ENCODE measurements at places on chromosomes 2 and 18.
A peak's percentile ranks its signal among the peaks of the same experiment; 100 is the strongest.

- peak; percentile 60 for DNase-seq
Observed at GRCh38 chr2:9258953-9259399, 52.4 kb downstream of the ASAP2 start.

GRCh38 chr2:153971250-153971649 lies 99.5 kb downstream of the GALNT13 start:
- DNase-seq, result no peak

GRCh38 chr18:31041271-31042083 lies 1.1 kb downstream of the DSC3 start:
- no peak for DNase-seq

- DNase-seq, result no peak
Observed at GRCh38 chr2:144439993-144440392, 79.9 kb downstream of the ZEB2 start.

DNA sequence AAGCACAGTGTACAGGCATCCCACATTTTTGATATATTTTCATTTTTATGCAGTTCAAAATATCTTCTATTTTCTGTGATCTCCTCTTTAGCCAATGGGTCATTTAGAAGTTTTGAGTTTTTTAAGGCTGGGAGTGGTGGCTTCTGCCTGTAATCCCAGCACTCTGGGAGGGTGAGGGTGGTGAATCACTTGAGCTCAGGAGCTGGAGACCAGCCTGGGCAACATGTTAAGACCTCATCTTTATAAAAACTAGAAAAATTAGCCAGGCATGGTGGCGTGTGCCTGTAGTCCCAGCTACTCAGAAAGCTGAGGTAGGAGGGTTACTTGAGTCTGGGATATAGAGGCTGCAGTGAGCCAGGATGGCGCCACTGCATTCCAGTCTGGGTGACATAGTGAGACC lies 17.8 kb downstream of the UBR3 start:
- DNase-seq, result no peak

- DNase-seq, result no peak
Observed at GRCh38 chr2:78455586-78455985, 569.9 kb upstream of the REG3G start.

GRCh38 chr2:149360106-149360505 lies 29.7 kb downstream of the LYPD6 start:
- DNase-seq, result no peak

DNA sequence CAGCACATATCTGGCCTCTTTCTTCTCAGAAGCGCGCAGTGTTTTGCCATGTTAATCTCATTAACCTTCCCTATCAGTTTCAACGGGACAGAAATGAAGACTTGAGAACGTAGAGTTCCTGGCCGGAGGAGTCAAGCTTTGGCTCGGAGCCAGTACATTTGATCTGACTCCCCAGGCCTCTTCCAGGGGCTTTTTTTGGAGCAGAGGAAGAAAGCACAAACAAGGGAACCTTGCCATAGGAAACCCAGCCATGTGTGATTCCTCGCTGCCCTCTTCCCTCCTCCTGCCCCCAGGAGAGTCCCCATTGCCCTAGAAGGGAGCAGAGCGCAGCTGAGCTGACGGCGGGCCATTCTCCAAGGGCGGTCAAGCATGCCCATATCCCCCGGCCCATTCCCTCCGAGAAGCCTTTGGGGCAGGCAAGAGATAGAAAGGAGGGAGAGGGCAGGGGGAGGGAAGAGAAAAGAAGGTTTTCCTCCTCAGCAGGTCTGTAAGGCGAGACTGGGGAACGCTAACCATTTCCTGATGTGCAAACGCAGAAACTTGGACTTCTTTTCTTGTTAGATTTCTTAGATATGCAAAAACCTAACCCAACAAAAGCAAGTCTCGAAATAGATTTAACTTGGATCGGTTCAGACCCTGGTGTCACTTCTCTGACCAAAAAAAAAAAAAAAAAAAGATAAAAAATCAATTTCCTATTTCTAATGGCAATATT lies 63.7 kb upstream of the POU3F3 start:
- DNase-seq, result no peak

DNA sequence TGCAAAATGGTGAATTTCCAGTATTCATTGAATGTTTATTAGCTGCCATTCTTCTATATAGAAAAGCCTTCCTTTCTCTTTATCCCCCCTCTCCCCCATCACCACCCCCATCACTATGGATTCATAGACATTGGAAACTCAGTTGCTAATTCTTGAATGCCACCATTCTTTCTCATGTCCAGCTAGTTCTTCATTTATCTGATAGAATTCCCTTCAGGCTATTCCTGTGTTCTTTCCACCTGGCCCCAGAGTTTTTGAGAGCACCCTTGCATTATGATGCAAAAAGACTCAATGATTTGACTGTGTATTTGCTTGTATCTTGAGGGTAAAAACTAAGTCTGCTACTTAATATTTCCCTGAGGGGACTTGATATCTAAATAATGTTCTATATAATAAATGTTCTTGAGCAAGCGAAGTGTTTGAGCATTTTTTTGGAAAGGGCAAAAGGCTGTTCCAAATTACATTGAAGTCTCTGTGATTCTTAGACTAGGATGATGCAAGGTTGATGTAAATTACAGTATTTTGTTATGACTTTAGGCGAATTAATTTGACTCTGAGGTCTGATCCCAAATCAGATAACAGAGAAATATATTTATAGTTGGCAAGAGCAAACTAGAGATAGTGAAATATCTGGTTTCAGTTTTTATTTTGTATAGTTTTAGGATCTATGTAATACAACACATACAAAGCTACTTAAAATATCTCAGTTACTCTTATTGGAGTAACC lies 18.8 kb upstream of the SOS1 start:
- no peak for DNase-seq

DNA sequence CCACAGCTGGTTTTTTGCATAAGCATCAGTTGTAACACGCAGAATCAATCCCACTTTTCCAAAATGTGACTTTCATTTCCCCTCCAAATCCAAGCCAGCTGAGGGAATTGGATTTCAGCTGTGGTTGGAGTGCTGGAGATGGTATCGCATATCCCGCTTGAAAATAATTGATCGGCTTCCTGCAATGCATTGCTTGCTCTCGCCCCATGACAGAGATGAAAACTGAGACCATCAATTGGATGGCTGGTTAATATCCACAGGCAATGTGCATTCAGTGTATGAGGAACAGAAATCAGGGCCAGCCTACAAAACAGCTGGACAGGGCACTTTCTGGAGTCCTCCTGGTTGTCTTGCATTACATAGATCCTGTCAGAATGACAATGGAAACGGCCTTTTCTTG lies 135.3 kb downstream of the MAIP1 start:
- no peak for DNase-seq

GRCh38 chr2:118801151-118801550 lies 46.3 kb downstream of the EN1 start:
- no peak for DNase-seq

DNA sequence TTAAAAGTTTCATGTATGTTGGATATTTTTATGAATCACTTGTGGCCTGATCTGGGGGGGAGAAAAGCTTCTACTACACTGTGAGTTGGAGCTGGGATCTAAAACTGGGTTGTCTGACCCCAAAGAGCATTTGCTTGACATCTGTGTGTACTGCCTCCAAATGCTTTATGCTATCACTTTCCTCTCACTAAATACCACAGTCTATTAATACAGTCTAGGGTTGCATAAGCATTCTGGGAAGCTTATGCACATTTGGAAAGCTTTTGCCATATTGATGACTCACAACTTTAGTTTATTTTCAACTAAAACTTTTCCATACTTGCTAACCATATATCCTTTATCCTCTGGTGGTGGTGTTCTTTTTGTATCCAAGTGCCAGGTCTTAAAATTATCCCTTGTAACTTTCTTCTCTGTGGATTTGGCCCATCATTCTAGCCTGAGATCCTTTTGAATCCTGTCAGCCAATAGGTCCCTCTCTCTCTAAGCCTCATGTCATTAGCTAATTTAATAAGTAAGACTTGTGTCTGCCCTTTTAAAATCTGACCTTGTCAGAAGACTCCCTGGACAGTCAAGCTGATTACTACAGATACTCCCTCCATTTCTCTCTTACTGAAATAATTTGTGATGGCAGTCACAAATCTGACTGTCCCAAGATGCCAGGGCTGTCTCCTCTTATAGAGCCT lies 72.7 kb downstream of the NXPH2 start:
- DNase-seq, result no peak

GRCh38 chr18:48802543-48803290 lies 148.0 kb downstream of the SMAD7 start:
- no peak for DNase-seq

- DNase-seq, result no peak
Observed at GRCh38 chr18:50644807-50645206, 84.9 kb downstream of the MAPK4 start.

GRCh38 chr2:80073134-80073561 lies 231.4 kb downstream of the LRRTM1 start:
- peak; percentile 6 for DNase-seq

DNA sequence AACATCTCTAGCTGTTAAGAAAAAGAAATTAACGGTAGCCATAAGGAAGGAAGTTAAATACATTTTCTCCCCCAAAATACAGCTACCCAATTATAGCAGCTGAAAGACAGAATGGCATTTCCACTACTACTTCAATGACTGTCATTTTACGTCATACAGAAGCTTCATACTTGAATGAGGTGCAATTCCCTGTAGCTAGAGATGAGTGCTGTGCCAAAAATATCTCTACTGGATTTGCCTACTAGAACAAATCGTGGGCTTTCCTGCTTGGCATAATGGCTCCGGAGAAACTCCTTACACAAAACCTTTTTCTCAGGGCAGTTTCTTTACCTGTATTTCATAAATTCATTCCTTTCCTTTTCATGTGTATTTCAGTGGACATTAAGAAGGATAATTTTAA lies 36.3 kb upstream of the NRXN1 start:
- no peak for DNase-seq

DNA sequence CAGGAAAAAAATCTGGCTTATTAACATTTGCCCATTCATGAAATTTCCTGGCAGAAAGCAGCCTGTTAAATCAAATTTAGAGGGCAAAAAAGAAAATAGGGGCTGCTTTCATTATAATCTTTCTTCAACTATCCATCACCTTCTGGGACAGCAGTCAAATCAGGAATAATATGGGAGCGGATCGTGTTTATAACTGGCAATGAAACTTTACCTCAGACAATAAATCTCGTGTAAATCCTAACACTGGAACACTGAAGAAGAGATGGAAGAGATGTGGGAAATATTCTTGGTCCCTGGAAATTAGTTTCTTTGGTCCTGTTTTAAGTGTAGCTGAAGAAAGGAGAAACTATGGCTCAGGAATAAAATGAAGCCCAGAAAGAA lies 77.5 kb upstream of the SERTAD2 start:
- DNase-seq, result no peak

DNA sequence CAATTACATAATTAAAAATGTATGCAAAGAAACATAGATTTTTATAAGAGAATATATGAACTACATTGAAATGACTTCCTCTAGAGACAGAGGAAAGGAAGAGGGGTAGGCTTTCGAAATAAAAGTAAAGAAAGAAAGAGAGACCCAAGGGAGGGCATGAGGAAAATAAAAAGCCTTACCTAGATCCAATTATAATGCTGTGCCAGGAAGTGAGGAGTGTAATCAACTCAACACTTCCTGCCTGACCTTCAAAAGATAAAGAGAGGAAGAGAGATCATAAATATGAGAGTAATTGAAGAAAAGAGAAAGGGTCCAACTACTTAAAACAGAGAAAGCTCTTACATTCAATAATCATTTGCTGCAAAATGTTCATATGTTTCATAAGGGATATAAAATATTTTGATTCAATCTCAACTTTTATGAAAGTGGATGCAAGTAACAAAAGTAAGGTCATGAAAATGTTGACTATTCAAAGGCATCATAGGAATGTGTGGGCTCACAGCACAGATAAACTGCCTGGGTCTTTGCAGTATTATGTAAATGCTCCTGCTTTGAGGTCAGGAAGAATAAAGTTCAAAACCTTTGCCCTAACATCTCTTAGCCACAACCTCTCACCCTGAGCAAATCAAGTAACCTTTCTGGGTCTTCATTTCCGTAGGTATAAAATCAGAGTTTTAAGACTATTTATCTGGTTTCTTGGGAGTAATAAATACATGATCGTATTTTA lies 1237.7 kb downstream of the LRP1B start:
- no peak for DNase-seq

GRCh38 chr2:42233976-42234441 lies 64.9 kb downstream of the EML4 start:
- DNase-seq, result no peak

DNA sequence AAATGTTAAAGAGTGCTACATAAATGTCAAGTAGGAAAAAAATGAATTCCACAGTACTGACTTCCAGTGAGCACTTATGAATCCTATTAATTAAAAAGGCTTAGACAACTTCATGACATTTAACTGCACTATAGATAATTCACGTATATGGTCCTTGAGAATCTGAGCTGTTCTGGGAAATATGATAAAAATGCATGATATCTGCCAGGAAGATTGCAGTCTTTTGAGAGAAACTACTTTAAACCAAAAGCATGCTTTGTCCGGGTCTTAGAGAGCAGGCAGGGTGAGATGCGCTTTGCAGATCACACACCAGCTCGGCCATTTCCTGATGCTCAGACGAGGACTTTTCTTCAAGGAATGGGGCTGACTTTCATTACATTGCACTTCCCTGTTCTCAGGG lies 42.6 kb downstream of the CMPK2 start:
- no peak for DNase-seq

GRCh38 chr2:27033253-27033852 lies 588 bp downstream of the TMEM214 start:
- DNase-seq, result no peak

- no peak for DNase-seq
Observed at GRCh38 chr2:219851801-219852481, 224.5 kb downstream of the SLC4A3 start.

GRCh38 chr2:194870974-194871535 lies 786.0 kb upstream of the SLC39A10 start:
- DNase-seq, result no peak

- DNase-seq, result no peak
Observed at GRCh38 chr18:76715012-76715610, 107.2 kb upstream of the ZNF236 start.

DNA sequence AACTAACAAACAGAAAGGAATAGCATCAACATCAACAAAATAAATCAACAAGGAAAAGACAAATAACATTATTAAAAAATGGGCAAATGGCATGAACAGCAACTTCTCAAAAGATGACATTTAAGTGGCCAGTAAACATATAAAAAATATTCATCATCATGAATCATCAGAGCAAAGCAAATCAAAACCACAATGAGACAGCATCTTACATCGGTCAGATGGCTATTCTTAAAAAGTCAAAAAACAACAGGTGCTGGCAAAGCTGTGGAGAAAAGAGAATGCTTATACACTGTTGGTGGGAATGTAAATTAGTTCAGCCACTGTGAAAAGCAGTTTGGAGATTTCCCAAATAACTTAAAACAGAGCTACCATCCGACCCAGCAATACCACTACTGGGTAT lies 327.1 kb downstream of the CMPK2 start:
- no peak for DNase-seq

DNA sequence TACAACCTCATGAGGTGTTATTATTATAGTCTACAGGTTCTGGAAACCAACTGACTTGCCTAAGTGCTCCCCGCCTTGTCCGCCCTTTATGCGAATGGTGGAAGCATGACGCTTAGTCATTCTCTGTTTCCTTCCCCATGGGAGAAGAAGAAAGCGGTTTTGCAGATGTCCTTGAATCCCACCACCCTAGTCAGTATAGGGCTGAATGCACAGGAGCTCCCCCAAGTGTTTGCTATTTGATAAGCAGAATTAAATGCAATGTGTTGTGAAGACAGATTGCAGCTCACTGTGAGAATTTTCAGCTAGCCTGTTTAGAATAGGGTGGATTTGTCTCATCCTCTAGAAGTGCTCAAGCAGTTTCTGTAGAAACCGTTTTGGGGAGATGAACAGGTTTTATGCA lies 652.0 kb downstream of the DCC start:
- no peak for DNase-seq
